ENCODE measurements at places on chromosomes 1 and 21.

DNA sequence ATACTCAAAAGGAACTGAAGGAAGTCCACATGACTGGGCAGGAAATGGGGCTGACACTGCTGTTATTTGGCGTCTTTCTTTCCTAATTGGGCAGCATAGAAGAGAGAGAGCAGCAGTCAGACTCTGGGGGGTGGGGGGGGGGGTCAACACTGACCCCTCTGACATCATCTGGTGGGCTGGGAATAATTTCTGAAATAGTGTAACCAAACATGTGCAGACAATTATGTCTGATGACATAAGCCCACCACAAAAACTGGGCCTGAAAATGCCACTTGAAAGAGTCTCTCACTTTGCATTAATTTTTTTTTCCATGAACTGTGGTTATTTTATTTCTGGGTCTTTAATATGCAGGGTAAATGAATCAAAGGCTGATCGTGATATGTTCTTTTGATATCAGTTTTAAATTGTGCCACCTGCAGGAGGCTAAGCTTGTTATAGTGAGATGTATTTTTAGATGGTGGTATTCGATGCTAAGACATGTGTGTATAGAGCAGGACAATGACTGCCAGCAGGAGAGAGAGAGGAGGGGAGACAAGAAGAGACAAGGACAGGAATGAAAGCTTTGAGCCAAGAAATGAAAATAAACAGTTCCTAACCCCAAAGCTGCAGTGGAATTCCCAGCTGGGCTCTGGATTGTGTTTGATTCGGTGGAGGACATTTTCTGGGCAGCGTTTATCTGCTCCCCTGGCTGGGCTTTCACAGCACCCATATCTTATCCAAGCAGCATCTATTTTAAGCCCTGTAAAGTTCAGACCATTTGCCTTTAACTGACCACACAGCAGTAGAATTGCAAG is 264.7 kb downstream of the PBX1 start:
- no peak for DNase-seq

GRCh38 chr1:110205156-110205555 is 5.0 kb upstream of the KCNC4 start:
- DNase-seq, result no peak

DNA sequence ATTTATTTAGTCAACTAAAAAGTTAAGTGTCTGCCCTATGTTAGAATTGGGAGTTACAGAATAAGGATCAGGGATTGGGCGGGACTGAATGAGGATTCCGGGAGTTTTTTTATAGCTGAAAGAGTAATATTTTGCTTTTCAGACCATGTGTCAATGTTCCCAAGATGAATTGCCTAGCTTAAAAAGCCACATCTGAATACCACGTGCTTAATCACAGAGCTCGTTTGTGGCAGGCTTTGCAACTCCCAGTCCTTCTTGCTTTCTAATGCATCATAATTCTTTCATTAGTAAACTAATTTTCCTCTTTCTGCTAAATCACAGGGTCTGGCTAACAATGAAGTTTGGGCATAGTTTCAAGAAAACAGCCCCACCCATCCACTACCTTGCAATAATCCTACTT is 4.2 kb upstream of the BCL10 start:
- DNase-seq, result no peak

- DNase-seq, result peak; percentile 70
Measured at GRCh38 chr1:20100632-20101355, 18.5 kb downstream of the PLA2G2D start.

DNA sequence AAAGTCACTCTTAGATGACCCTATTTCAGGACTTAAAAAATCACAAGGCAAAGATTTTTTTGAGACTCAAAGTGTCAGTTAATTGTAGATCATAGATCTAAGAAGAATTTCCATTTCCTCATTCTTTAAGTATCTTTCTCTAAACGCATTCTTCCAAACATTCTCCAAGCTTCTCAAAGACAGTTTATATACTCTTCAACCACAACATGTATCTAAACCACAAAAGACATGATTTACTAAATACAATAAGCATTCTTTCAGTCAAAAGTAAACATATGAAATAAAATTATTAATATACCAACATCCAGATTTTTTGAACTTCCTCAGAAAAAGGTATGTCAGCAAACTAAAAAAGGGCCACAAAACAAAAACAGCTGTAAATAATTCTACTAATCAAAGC is 24.4 kb downstream of the RC3H1 start:
- DNase-seq, result peak; percentile 41

DNA sequence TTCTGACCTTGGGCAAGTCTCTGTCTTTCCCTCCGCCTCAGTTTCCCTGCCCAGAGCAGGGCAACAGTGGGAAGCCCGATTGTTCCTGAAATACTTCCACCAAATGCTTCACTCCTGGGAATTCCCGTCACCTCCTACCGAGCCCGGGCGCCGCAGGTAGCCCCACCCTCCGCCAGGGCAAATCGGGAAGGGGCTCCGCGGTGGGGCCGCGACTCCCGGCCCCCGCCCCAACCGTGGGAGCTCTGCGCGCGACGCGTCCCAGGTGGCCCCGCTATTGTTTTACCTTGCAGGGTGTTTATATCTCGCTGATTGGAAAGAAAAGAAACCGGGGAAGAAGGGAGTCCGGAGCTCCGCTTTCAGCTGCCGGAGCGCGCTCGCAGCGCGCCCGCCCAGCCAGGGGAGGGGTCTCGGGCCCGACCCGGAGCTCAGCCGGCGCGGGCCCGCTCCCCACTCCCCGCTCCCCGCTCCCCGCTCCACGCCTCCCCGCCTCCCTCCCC is 407 bp downstream of the IGSF3 start:
- DNase-seq, result peak; percentile 42

GRCh38 chr1:184888505-184888904 is 85.8 kb downstream of the NIBAN1 start:
- peak; percentile 52 for DNase-seq

- DNase-seq, result no peak
Measured at GRCh38 chr1:8629241-8630091, 188.0 kb downstream of the RERE start.

DNA sequence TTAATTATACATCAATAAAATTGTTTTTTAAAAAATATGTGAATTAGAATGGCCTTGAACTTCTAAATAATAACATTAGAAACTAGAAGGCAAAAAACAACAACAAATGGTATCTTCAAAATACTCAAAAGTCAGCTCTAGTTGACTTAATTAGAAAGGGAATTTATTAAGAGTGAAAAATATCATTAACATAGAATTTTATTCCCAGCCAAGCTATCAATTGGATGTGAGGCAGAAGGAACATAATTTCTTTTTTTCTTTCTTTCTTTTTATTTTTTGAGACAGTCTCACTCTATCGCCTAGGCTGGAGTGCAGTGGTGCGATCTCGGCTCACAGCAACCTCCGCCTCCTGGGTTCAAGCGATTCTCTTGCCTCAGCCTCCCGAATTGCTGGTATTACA is 51.2 kb upstream of the CAPZB start:
- DNase-seq, result no peak

DNA sequence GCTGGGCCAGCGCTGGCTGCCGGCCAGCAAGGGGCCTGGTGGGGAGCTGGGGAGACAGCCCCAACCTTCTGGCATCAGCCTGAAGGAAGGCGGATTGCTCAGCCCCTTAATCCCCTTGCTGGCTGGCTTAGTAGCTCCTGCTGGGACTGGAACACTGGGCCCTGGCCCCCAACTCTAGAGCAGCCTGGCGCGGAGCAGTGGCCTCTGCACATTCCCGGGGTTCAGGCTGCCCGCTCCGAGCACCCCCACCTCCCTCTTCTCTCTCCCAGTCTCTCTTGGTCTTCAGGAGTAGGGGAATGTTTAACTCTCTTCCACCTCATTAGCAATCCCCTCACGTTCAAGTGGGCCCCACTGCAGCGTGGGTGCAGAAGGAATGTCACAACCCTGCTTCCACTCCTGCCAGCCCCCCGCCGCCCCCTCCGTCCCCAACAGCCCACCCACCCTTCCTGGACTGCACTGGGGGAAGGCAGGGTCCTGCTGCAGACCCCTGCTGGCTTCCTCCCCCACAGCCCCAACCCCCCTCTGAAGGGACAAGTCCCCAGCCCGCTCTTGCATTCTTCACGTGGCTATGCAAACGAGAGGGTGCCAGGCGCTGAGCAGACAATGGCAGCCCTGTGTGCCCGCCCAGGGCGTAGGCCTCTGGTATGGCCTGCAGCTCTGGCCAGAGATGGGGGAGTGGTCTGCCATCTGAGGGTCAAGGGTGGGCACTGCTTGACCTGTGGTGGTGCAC is 980 bp upstream of the CLDN19 start:
- DNase-seq, result no peak

GRCh38 chr1:53739109-53739681 is at the start of gene GLIS1:
TSS of gene GLIS1 (minus strand) at chr1:53739164. CDS start at chr1:53738064, 1,100 bp downstream.
- peak; percentile 87 for DNase-seq

- DNase-seq, result peak; percentile 11
Measured at GRCh38 chr1:116290085-116290705, 82.8 kb upstream of the ATP1A1 start.

GRCh38 chr1:169571450-169571849 is 14.8 kb downstream of the F5 start:
- DNase-seq, result no peak

- DNase-seq, result no peak
Measured at GRCh38 chr1:31643976-31644559, 608 bp downstream of the PEF1 start.

DNA sequence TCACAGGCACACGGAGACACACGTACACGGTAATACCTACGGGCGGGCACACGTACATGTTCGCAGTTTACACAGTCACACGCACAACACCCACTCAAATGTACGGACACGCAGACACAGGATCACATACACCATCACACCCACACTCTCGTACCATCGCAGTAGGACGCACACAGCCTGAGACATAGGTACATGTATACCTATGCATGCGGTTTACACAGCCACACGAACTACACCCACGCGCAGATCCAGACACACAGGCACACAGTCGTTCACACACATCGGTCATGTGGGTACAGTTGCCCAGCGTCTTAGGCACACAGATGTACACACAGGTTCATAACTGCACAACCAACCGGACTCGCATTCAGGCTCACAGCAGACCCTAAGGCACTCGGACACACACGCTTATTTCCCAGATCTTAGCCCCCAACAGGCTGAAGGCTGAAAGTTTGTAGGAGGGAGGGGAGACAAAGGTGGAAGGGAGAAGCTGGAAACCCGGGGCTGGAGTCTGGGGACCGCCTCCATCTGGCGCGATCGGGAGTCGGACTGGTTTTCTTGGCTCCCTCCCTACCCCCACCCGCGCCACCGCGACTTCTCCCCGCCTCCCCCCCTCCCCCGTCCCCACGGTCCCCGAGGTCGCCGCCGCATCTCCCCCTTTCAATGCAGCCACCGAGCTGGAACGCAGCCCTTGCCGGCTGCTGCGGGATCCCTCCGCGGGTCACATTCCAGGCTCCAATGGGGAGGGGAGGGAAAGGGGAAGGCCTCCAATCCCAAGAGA is 51.9 kb upstream of the SYNC start:
- peak; percentile 56 for DNase-seq
